ENCODE measurements at places on chromosomes 6 and 20.
A peak's percentile ranks its signal among the peaks of the same experiment; 100 is the strongest.

DNA sequence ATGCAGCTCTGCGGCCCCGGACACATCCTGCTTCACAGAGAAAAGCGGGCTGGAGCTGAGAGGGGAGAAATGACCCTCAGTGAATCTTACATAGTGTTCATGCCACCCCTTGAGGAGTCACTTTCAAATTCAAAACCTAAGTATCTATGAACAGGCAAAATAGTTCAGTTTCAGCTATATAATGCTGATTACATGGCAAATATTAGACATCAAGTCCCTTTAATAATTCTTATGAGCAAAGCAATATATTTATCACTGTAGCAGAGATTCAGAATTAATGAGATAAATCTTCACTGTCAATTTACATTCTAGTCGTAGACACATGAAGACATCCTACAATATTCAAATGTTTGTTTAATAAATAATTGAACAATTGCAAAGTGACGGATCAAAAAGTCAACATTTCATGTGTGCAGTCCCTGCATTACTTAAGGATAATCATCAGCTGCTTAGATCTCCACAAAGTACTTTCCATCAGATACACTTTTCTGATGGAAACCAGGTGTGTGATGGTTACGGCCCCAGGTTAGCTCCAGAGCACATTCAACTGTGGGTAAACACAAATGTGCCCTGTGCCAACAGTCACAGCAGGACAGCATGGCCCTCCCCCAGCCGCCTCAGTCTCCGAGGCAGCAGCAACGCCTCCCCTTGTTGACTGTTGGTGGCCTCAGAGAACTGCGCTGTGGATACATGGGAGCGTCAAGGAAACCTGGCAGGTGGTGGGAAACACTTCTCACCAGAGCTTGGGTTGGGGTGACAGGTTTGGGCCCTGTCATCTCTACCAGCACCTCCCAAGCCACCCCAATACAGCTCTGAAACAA lies 787 bp upstream of the PRR18 start:
- H3K27me3 ChIP-seq: peaks cover 24% of the 10 kb centered on the region
- peak overlapping the region; percentile 77 for H3K4me3 ChIP-seq
- no peaks in the 10 kb centered on the region for H3K36me3 ChIP-seq
- H3K4me1 ChIP-seq: peaks cover 13% of the 10 kb centered on the region

DNA sequence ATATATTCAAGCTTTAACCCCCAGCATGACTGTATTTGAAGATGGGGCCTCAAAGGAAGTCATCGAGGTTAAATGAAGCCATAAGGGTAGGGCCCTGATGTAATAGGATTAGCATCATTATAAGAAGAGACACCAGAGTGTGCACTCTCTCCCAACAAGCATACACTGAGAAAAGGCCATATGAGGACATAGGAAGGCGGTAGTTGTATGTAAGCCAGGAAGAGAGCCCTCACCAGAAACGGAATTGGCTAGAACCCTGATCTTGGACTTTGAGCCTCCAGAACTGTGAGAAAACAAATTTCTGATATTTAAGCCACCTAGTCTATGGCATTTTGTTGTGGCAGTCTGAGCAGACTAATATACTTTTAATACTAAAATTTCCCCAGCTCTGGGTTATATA lies 150.1 kb upstream of the STXBP5 start:
- no peaks in the 10 kb centered on the region for H3K36me3 ChIP-seq
- no peak for DNase-seq
- H3K27me3 ChIP-seq: no peaks in the 10 kb centered on the region
- no peaks in the 10 kb centered on the region for H3K4me1 ChIP-seq
- no peak overlapping the region for H3K4me3 ChIP-seq

- peaks cover 22% of the 10 kb centered on the region for H3K36me3 ChIP-seq
- H3K27me3 ChIP-seq: no peaks in the 10 kb centered on the region
- no peak overlapping the region for H3K4me3 ChIP-seq
- no peaks in the 10 kb centered on the region for H3K4me1 ChIP-seq
- no peak for DNase-seq
These were observed 47.6 kb downstream of the KIZ start for GRCh38 chr20:21173485-21173884.

DNA sequence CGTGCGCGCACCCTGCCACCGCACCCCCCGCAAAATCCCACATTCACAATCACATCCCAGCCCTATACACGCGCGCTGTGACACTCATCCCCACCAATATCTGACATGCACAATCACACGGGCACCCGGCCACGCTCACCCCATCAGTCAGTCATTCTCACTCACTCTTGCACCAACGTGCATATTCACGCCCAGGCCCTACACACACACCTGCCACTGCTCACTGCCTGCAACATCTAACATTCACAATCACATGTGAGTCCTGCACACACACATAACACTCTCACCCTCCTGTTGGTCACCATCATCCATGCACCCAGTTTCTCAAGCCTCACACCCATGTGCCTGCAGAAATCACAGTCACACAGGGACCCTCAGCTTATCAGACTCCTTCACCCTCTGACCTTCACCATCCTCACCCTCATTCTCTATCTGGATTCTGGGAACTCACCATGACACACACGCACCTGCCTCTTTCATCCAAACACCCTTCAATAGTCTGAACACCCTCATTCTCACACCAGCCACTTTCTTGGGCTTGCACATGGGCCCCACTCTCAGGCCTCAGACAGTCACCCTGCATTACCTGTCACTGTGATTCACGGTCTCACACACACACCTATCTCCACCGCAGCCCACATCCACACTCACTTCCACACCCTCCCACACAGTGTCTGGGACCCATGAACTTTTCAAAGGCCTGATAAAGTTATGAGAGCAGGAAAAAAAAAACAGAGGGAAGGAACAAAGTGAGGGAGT lies 748 bp upstream of the ATP9A start:
- H3K4me3 ChIP-seq: peak overlapping the region; percentile 76
- DNase-seq: no peak
- H3K36me3 ChIP-seq: no peaks in the 10 kb centered on the region
- H3K27me3 ChIP-seq: peaks cover 34% of the 10 kb centered on the region
- peaks cover 5% of the 10 kb centered on the region for H3K4me1 ChIP-seq

- H3K27ac ChIP-seq: no peak overlapping the region
- peaks cover 13% of the 10 kb centered on the region for H3K4me1 ChIP-seq
- no peaks in the 10 kb centered on the region for H3K36me3 ChIP-seq
- peaks cover 23% of the 10 kb centered on the region for H3K27me3 ChIP-seq
- DNase-seq: no peak
- no peak overlapping the region for H3K4me3 ChIP-seq
These were observed 263.4 kb downstream of the CDC5L start for GRCh38 chr6:44650947-44651346.

DNA sequence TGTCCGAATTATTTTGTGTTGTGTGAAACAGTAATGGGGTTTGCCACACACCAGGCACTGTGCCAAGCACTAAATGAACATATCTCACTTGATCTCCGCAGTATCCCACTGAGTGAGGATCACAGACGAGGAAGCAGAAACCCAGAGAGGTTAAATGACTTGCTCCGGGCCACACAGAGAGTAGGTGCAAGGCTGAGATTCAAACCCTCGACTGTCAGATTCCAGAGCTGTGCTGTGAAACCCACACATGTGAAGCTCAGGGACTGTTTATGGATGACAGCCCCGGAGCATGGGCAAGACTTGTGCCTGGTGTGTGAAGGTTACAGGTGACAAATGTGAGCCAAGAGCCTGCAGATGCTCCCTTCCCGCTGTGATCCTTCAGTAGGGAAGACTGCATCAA lies 87.8 kb upstream of the SIRPA start:
- peaks cover 2% of the 10 kb centered on the region for H3K36me3 ChIP-seq
- H3K27ac ChIP-seq: no peak overlapping the region
- no peak overlapping the region for H3K4me3 ChIP-seq
- H3K4me1 ChIP-seq: peaks cover 52% of the 10 kb centered on the region
- H3K27me3 ChIP-seq: no peaks in the 10 kb centered on the region

DNA sequence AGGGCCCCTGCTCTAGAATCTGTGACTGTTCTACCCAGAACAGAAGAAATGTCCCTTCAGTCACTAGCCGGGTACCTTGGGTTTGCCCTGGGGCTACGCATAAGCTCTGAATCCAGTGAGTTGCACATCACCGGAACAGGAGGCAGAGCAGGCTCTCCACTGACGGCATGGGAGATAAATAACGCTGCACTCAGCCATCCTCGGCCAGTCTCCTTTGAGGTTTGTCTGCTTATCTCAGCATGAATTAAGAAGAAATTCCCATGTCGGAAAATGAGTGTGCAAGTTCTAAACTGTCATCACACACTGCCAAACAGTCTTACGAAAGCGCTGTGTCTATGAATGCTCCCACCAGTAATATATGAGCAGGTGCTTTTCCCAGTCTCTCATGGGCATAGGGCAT lies 90.8 kb downstream of the FAM50B start:
- H3K36me3 ChIP-seq: no peaks in the 10 kb centered on the region
- peaks cover 27% of the 10 kb centered on the region for H3K27me3 ChIP-seq
- H3K4me3 ChIP-seq: no peak overlapping the region
- no peak overlapping the region for H3K27ac ChIP-seq

All from stimulated activated naive B cell treated with anti-CD40 and anti-IgM and Interleukin-4, amounts not matched to agents 10 μg/mL and 1 μg/mL and 100 μg/mL, for 72 hours (primary cell).